Activated CD4-positive, alpha-beta T cell treated with anti-CD3 and anti-CD28 coated beads for 24 hours (primary cell): ENCODE measurements at places on chromosomes 11 and 22.

DNA sequence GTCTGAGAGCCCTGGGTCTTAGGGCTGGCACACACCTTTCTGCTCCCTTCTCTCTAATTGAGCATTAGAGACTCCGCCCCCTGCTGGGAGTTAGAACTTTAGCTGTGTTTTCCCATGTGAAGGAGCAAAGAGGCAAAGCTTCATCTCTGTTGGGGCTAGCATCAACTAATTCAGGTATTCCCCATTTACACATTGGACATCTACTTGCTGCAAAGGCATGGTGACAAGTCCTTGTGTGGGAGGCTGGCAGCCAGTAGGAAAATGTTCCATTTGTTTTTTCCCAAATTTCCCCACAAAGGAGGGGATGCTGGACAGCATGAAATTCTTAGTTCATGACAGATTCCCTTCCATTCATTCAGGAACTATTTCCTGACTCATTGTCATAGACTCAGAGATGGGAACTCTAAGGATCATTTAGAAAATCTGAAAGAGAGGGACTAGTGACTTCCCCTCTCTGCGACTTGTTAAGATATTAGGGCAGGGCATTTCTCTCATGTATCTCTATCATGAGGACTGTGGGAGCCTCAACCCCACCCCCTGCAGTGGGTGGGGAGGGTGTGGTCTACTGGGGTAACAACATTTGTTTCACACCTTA is 3.6 kb downstream of the CD44 start:
- DNase-seq: no peak

- no peak for DNase-seq
Observed at GRCh38 chr11:12801976-12802375, 127.8 kb downstream of the TEAD1 start.

DNA sequence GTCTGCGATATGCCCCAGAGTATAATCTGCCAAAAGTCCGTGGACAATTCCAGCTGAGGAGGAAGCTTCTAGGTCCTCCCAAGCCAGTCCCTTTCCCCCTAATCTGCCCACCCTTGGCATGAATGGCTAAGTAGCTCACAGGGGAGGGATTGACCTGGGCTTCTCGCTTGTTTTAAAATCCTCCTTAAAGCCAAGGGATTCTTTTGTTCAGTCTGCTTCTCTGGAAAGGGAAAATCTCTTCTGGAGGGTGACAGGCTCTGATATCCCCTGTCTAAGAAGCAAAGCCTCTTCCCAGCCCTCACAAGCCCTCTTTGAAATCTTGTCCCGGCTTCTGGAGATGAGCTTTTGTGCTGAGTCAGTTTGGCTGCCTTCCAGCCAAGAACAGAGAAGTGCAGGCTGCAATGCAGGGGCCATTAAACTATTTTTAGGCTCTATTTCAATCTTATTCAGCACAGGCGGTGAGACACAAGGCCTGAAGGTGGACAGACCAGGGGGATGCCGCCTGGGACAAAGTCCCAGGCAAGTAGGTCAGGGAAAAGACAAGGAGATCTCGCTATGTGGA is 23.9 kb downstream of the NEFH start:
- no peak for DNase-seq

DNA sequence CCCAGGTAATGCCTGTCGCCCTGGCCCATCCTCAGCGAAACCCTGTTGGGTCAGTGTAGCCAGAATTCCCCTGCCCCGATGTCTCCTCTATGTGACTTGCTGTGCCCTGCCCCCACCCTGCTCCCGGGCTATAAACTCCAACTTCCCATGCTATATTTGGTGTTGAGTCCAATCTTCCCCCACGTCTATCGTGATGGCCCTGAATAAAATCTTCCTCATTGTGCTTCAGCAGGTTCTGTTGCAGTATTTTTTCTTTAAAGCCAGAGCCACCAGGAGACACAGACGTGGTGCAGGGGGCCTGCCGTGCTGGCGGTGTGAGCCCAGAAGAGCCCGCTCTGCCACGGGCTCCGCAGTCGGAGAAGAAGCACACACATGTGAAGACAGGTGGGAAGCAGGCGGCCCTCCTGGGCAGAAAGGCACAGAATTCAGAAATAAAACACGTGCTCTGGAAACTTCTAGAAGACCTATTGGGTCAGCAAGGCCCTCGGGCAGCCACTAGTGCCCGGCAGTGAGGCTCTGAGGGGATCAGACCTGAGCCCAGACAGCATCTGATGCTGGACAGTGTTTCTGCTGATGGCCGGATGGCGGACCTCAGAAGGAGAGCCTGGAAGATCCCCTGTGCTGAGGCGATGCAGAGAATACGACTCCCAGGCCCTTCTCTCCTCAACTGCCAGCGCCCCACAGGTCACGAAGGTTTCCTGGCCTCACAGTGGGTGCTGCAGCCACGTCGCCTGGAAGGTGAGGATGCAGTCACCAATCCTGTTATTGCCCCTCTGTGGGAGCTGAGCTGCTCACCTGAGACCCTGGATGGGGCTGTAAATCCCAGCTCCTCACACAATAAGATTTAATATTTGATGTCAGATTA is 501.9 kb downstream of the BRD1 start:
- DNase-seq: no peak

DNA sequence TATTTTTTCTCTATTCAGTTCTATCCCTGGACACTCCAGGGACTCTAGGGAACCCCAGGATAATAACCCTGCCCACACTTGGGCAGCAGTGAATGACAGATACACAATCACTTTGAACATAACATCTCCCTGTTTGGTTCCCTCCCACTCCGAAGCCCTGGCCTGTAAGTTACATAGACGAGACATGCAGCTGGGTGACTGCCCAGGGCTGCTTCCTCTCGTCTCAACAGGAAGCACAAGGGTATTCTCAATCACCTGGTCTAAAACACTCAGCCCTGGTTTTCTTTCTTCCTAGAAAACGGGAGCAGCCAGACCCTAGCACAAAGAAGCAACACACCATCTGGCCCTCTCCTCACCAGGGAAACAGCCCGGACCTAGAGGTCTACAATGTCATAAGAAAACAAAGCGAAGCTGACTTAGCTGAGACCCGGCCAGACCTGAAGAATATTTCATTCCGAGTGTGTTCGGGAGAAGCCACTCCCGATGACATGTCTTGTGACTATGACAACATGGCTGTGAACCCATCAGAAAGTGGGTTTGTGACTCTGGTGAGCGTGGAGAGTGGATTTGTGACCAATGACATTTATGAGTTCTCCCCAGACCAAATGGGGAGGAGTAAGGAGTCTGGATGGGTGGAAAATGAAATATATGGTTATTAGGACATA is 19.4 kb downstream of the LAYN start:
- DNase-seq: no peak

- DNase-seq: no peak
Observed at GRCh38 chr11:36702330-36703054, 104.5 kb upstream of the RAG2 start.

DNA sequence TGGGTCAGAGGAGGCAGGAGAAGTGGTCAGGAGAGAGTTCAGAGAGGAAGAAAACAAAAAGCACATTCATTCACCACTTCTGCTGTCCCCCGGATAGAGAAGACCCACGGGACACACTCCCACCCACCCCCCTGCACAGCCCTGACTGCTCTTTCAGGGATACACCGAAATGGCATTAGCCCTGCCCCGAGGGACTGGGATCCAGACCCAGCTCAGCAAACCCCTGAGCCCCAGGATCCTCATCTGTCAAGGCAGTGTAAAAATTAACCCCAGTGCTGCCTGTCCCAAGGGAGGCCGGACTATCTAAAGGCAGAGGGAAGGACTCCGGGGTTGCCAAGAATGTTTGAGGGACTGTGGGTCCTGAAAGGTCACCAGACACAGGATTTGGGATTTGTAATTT is 31.2 kb downstream of the TPBGL start:
- no peak for DNase-seq

GRCh38 chr11:86737737-86738136 is 62.6 kb upstream of the PRSS23 start:
- no peak for DNase-seq
